ENCODE measurements at places on chromosomes 4 and X. TPM values are rescaled to one million over a fixed set of nuclear protein-coding genes. Genes with fewer than 3 reads are reported as not detected.

Gene BMX
- total RNA-seq: not detected

Gene BEND2
- not detected for total RNA-seq

Gene LRIT3
- 0.20 TPM for total RNA-seq

Gene GPR78
- total RNA-seq: not detected

DNA sequence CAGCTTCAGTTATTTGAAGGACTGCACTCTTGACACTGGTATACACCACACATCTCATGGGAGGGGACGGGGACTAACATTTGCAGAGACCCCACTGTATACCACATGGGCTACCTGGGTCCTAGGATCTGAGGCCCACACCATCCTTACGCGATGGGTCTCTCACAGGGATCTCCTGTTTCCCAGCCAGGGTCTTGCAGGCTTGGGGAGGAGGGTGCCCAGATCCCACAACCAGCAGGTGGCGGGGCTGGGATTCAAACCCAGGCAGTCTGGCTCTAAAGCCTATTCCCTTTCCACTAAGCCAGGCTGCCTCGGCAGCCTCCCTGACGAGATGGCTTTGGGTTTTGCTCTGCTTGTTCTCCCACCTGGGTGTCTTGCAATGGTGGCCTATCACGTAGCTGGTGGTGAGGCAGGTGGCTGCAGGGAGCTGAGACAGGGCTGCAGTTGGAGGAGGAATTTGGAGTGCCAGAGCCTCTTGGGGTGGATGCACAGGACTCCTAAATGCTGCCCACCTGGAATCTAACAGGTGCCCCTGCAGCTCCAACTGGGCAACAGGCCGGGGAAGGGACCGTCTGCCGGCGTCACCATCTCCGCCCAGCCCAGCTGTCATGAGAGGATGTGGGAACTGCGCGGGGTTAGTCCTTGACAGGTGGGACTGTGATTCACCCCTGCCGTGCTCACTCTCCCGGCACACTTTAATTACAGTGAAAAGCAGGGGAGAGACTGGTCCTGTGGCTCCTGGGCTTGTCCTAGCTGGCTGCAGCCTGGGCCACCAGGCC, 110.7 kb downstream of the PSAPL1 start:
- no peak overlapping the region for H3K4me3 ChIP-seq
- no peak for DNase-seq
- peaks cover 4% of the 10 kb centered on the region for H3K4me1 ChIP-seq
- H3K27ac ChIP-seq: no peak overlapping the region
- no peaks in the 10 kb centered on the region for H3K36me3 ChIP-seq
- H3K27me3 ChIP-seq: no peaks in the 10 kb centered on the region

- no peak for DNase-seq
- H3K4me1 ChIP-seq: no peaks in the 10 kb centered on the region
- no peaks in the 10 kb centered on the region for H3K36me3 ChIP-seq
- no peak overlapping the region for H3K4me3 ChIP-seq
- H3K27ac ChIP-seq: no peak overlapping the region
Measured at GRCh38 chr4:151527699-151528098, 118.7 kb downstream of the FHIP1A start.

GRCh38 chr4:155566354-155566753, 100.3 kb upstream of the GUCY1A1 start:
- H3K27ac ChIP-seq: no peak overlapping the region
- no peaks in the 10 kb centered on the region for H3K36me3 ChIP-seq
- H3K27me3 ChIP-seq: no peaks in the 10 kb centered on the region
- DNase-seq: no peak

DNA sequence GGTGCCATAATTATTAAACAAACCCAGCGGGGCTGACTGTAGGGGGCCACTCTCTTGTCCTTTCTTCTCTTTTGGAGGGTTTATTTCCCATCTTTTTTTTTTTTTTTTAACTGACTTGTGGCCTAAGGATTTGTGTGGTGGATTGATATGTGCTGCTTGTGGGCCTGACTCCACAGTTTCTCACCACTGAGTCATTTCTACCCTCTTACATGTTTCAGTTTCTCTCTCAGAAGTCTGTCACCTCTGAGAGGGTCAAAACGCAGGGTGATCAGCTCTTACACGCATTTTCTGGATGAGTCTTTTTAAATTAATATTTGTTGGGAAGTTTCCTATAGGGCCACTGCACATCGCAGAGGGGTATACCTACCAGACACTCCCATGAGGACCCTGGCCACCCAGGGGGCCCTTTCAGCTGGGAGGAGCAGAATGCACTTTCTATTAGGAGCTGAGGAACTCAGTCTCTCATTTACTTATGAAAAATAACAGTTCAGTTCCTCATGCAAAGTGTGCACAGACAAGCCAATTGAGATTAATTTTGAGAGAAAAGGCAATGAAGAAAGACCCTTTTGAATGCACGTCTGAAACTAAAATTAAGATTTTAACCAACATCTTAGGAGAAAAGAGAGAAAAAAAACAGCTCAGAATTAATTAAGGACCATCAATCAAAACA, 407.9 kb downstream of the TECRL start:
- H3K4me3 ChIP-seq: no peak overlapping the region
- H3K27me3 ChIP-seq: no peaks in the 10 kb centered on the region
- no peak for DNase-seq
- no peaks in the 10 kb centered on the region for H3K36me3 ChIP-seq
- H3K27ac ChIP-seq: no peak overlapping the region

DNA sequence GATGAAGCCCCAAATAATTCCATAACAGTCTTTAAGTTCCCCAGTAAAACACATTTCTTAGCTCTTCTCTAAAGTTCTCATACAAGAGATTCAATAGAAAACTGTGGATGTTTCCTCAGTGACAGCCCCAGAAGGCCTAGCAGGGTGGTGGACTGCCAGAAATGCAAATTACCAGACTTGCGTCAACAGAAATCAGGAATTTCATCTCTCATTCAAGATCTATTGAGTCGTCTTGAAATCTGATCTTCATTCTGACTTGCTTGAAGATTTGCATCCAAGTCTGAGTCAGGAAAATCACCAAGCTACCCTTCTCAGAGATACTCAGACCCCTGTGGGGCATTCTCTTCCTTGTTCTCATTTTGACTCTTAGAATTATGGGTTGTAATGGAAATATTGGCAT, 68.9 kb upstream of the NDP start:
- DNase-seq: no peak
- H3K27ac ChIP-seq: no peak overlapping the region
- no peak overlapping the region for H3K4me3 ChIP-seq
- no peaks in the 10 kb centered on the region for H3K36me3 ChIP-seq
- no peaks in the 10 kb centered on the region for H3K4me1 ChIP-seq

GRCh38 chrX:9907645-9908387, 59.3 kb upstream of the CLDN34 start:
- no peaks in the 10 kb centered on the region for H3K27me3 ChIP-seq
- H3K27ac ChIP-seq: no peak overlapping the region
- DNase-seq: no peak
- H3K4me3 ChIP-seq: no peak overlapping the region
- no peaks in the 10 kb centered on the region for H3K4me1 ChIP-seq
- H3K36me3 ChIP-seq: no peaks in the 10 kb centered on the region

DNA sequence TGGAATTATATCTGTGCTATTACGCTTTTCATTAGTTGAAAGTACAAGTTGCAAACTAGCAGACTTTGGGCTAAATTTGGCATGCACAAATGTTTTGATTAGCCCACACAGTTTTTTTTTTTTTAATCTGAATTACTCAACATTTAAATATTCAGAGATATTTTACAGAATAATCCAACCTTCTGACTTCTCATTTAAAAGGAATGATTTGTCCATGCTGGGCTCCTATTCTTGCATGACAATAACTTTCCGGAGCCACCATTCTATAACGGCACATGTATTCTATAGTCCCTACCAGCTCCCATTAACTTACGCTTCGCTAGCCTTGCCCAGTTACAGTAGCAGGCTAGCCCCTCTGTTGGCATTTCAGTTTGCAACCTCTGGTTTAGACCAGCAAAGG, 219.3 kb upstream of the FTHL17 start:
- no peak overlapping the region for H3K27ac ChIP-seq
- H3K4me3 ChIP-seq: no peak overlapping the region
- H3K27me3 ChIP-seq: no peaks in the 10 kb centered on the region
- no peaks in the 10 kb centered on the region for H3K4me1 ChIP-seq

- no peak overlapping the region for H3K27ac ChIP-seq
- H3K4me3 ChIP-seq: no peak overlapping the region
- H3K4me1 ChIP-seq: no peaks in the 10 kb centered on the region
- no peak for DNase-seq
Measured at GRCh38 chrX:46991664-46992063, 79.4 kb downstream of the JADE3 start.

DNA sequence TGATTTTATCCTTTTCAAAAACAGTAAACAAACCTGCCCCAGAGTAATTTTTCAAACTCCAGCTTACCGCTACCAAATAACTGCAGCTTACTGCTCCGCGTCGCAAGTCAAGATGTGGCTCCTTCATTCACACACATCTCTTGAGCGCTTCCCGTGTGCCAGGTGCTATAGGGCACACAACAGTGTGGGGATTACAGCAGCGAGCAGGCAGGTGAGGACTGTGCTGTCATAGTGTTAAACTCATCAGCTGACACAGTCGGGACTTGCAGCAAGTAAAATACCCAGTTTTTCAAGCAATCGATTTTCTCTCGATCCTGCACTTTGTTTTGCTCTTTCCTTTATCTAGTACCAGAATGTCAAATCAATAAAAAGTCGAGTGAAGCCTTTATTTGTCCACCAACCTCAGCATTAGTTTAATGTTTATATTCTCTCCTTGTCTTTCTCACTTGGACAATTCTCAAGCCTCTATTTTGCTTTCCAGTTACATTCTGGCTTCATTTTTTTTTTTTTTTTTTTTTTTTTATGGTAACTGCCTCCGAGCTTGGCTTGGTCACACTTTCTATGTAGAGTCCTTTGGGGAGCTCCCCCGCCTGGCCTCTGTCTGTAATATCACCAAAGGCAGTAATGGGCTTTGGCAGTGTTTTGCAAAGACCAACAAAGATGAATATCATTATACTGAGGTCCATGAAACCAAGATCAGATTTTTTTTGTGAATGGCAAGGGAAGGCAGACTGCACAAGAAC, 8.3 kb upstream of the ASB5 start:
- H3K27ac ChIP-seq: no peak overlapping the region
- no peaks in the 10 kb centered on the region for H3K36me3 ChIP-seq
- DNase-seq: no peak
- H3K4me3 ChIP-seq: no peak overlapping the region
- no peaks in the 10 kb centered on the region for H3K4me1 ChIP-seq
- no peaks in the 10 kb centered on the region for H3K27me3 ChIP-seq

DNA sequence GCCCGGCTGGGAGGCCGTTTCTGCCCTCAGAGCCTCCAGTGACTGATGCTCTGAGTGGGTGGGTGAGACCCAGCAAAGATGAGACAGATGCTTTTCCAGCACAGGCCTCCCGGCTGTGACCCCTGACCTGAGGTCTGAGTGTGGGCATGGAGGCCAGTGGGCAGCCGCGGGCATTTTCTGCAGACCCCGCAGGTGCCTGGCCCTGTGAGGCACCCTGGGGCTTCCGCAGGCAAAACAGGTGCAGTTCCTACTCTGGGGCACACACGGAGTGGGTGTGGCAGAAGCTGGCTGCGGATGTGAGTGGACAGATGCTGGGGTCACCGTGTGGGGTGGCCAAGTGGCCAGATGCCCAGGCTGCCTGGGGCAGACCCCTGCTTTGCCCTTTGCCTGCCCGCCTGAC, 14.8 kb downstream of the HTRA3 start:
- no peak overlapping the region for H3K27ac ChIP-seq
- no peaks in the 10 kb centered on the region for H3K27me3 ChIP-seq
- no peaks in the 10 kb centered on the region for H3K36me3 ChIP-seq
- no peaks in the 10 kb centered on the region for H3K4me1 ChIP-seq

- no peaks in the 10 kb centered on the region for H3K4me1 ChIP-seq
- H3K36me3 ChIP-seq: no peaks in the 10 kb centered on the region
- H3K27me3 ChIP-seq: no peaks in the 10 kb centered on the region
- peak overlapping the region; percentile 41 for H3K27ac ChIP-seq
- DNase-seq: peak; percentile 74
- peak overlapping the region; percentile 69 for H3K4me3 ChIP-seq
Measured at GRCh38 chr4:145936142-145936996, 2.3 kb downstream of the ZNF827 start.

- H3K36me3 ChIP-seq: no peaks in the 10 kb centered on the region
- DNase-seq: no peak
- H3K4me3 ChIP-seq: no peak overlapping the region
- no peak overlapping the region for H3K27ac ChIP-seq
- H3K4me1 ChIP-seq: no peaks in the 10 kb centered on the region
Measured at GRCh38 chrX:22171287-22172060, 101.2 kb upstream of the CBLL2 start.

DNA sequence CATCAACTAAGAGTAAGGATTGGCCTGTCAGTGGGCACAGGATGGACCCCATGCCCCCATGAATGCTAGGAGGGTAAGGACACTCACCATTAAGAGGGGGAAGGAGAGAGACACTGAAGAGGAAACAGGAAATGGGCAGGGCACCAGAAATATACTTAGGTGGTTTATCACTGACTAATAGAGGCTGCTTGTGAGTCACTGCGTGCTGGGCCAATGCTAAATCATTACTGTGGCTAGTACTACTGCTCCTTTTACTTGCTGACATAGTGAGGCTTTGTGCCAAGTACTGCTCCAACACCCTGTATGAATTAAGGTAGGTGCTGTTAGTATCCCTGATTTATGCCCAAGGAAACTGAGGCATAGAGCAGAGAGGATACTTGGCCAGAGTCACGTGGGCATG, 130.4 kb upstream of the FRMPD4 start:
- no peak overlapping the region for H3K27ac ChIP-seq
- H3K4me1 ChIP-seq: no peaks in the 10 kb centered on the region
- DNase-seq: no peak
- no peaks in the 10 kb centered on the region for H3K36me3 ChIP-seq
- H3K4me3 ChIP-seq: no peak overlapping the region
- H3K27me3 ChIP-seq: no peaks in the 10 kb centered on the region

Data from CD8-positive, alpha-beta memory T cell (primary cell).